ENCODE measurements at places on chromosomes 7 and 10.

GRCh38 chr7:2650451-2650850 lies 18.7 kb downstream of the TTYH3 start:
- DNase-seq: no peak

- DNase-seq: no peak
Measured at GRCh38 chr7:140275069-140275965, 98.5 kb upstream of the KDM7A start.

- DNase-seq: no peak
Measured at GRCh38 chr7:139643951-139644585, 120.6 kb downstream of the CLEC2L start.

GRCh38 chr10:17659365-17659764 lies 15.4 kb downstream of the STAM start:
- no peak for DNase-seq

DNA sequence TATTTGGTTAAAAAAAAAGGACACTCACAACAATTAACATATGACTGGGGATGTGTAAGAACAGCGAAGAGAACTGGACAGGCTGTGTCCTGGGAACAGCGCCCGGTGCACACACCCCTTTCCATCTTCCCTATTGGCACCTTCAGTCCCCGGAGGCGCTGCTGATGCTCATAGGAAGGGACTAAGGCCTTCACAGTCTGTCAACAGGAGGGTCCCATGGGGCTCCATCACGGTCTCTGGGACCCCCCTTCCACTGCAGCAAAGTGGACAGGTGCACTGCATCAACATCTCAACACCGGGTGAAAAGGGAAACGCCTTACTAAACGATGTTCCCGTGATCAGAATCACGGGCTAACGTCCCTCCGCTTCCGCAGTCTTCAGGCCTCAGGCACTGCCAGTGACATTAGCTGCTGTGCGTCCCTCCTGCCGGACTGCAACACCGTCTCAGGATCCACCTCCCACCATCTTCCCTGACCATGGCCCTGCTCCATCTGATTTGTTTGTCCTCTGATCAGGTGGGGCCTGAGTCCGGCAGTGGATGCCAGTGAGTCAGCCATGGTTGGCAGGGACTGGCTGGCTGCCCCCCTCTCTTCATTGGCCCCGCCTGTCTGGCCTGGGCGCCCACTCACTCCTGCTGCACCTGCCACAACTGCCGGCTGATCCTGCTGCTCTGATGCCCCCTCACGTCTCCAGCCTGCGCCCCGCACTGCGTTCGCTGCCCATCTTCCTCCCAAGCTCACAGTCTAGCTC lies 614.7 kb downstream of the DNAJB6 start:
- no peak for DNase-seq

DNA sequence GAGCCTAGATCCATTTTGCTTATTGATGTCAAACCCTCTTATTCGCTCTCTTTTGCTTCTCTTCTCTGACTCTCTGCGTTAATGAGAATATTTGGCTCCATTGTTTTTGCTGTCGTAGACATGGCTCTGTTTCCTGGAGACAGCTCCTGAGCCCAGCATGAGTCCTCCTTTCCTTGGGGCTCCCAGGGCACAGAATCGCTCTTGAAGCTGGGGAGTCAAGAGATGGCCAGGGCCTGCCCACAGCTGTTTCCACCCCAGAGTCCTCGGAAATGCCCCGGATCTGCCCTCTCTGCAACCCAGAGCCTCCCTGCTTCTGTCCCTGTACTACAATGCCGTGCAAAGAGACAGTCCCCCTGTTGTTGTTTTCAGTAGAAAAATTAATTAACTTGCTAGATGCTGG lies 566.7 kb upstream of the FOXK1 start:
- DNase-seq: no peak

GRCh38 chr10:109889867-109890266 lies 33.4 kb downstream of the XPNPEP1 start:
- no peak for DNase-seq

- no peak for DNase-seq
Measured at GRCh38 chr10:73159038-73159648, 8.7 kb downstream of the ECD start.

GRCh38 chr7:115505136-115505535 lies 525.4 kb downstream of the TFEC start:
- DNase-seq: no peak

GRCh38 chr7:95623788-95624187 lies 27.5 kb upstream of the PDK4 start:
- no peak for DNase-seq

DNA sequence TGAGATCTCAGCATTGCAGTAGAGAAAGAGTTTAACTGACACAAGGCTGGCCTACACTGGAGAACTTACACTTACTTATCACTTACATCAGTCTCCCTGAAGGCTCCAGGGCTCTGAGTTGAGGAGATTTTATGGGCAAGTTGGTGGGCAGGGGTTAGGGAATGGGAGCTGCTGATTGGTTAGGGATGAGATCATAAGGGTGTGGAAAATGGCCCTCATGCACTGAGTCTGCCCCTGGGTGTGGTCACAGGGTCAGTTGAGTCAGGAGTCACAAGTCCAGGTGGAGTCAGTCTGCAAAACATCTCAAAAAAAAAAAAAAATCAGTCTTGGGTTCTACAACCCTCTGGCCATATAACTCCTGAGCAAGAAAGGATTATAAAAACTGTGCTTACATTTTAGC lies 60.5 kb downstream of the PPP1R17 start:
- DNase-seq: no peak

GRCh38 chr10:88271761-88272543 lies 311.2 kb downstream of the RNLS start:
- no peak for DNase-seq

- no peak for DNase-seq
Measured at GRCh38 chr10:129694184-129694583, 227.1 kb downstream of the MGMT start.

DNA sequence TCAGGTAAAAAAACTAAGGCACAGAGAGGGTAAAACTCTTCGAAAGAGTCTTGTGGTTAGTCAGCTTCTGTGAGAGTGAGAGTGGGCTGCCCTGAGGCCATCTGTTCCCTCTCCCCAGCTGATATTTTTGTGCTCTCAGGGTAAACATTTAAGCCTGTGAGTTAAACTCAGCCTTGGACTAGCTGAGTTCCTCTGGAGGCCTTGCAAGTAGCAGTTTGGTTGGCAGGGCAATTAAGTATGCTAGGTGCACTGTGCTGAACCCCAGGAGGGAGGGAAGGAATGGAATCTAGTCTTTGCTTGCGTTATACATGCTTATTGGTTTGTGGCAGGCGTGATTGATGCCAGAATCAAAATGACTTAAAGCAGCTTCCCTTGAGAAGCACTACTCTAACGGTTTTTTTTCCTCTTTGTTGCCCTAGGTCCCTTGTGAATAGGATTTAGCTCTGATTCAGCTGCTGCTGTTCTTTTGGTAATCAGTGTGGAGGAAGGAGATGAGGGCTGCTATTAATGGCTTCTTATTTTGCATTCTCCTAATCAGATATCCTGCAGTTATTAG lies 140.2 kb downstream of the AUTS2 start:
- no peak for DNase-seq

- no peak for DNase-seq
Measured at GRCh38 chr7:156956727-156957126, 7.2 kb downstream of the NOM1 start.

GRCh38 chr7:77664715-77665114 lies 31.5 kb upstream of the RSBN1L start:
- DNase-seq: no peak

- no peak for DNase-seq
Measured at GRCh38 chr7:85306115-85306514, 119.3 kb upstream of the SEMA3D start.

DNA sequence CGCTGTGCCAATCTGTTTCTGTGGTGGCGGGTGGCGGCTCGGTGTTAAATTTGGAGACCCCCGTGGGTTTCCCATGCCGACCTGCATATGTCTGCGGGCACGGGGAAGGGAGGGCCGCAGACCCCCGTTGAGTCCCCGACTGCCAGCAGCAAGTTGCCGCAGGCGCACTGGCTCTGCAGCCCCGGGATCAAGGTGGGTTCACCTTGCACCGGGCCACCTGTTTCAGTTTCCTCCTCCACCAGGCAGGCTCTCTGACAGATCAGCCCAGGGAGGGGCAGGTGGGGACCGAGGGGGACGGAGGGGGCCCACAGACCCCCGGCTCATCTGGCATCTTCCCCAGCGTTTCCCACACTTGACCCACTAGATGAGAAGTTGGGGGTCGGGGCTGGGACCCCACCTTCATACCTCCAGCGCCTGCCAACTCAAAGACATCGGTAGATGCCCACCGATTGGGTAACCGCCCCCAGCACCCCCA lies 95.9 kb downstream of the CUX1 start:
- DNase-seq: no peak

- no peak for DNase-seq
Measured at GRCh38 chr7:7272294-7272693, 90.0 kb downstream of the C1GALT1 start.

GRCh38 chr10:29266641-29267040 lies 22.2 kb upstream of the LYZL1 start:
- DNase-seq: no peak

- DNase-seq: no peak
Measured at GRCh38 chr7:130458257-130458656, 17.4 kb upstream of the CEP41 start.

DNA sequence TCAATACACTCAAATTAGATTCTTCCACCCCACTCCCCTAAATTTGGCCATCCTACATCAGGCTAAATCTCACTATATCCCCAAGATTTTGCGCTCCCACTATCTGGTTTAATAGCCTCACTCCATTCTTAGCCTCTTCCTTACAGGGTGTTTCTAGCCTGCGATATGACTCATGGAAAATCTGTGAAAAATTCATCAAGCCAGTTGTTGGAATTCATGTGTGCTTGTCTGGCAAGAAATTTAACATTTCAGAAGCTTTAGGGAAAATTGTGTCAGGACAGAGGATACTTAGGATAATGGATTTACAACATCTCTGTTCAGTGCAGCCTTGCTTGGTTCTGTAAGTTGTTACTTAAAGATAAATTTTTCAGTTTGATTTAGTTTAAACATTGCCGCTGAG lies 1249.9 kb upstream of the AUTS2 start:
- no peak for DNase-seq

DNA sequence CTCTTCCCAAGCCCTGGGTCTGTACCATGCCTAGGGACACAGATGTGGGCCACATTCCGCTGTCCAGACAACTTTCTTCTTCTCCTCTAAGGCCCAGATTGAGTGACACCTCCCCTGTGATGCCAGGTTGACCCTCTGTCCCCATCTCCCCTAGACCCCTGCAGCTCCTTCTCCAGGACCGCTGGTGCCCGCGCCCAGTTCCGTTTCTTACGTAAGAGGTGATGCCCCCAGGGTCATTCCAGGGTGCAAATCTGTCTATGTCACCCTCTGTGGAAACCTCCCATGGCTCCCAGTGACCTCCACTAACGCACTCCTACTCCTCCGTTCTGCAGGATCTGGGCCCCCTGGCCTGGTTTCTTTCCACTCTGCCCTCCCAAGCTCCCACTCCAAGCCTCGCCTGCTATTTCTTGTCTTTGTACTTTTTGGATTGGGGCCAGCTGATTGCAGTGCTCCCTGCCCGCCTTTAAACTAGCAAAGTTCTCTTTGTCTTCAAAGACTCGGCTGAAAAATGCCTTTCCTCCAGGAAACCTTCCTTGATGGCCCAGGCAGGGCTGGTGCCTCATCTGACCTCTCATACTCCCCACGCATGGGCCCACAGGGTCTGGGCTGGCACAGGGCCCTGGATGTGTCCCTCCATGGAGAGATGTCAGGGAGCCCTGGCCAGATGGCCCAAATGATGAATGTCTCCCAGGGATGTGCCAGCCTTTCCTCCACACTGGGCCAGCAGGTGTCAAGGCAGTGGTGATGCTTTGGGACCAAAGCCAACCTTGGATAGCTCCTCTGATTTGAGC lies 21.3 kb upstream of the ELN start:
- DNase-seq: no peak

DNA sequence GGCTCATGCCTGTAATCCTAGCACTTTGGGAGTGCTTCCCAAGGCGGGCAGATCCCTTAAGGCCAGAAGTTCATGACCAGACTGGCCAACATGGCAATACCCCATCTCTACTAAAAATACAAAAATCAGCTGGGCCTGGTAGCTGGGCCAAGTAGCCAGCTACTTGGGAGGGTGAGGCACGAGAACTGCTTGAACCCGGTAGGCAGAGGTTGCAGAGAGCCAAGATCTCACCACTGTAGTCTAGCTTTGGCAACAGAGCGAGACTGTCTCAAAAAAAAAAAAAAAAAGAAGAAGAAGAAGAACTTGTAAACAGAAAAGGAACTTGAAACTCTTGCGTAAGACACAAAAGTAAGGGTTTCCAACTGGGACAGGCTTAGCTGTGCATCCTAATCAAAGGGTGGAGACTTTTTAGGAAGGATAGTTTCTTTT lies 5.6 kb upstream of the IFIT2 start:
- DNase-seq: no peak

DNA sequence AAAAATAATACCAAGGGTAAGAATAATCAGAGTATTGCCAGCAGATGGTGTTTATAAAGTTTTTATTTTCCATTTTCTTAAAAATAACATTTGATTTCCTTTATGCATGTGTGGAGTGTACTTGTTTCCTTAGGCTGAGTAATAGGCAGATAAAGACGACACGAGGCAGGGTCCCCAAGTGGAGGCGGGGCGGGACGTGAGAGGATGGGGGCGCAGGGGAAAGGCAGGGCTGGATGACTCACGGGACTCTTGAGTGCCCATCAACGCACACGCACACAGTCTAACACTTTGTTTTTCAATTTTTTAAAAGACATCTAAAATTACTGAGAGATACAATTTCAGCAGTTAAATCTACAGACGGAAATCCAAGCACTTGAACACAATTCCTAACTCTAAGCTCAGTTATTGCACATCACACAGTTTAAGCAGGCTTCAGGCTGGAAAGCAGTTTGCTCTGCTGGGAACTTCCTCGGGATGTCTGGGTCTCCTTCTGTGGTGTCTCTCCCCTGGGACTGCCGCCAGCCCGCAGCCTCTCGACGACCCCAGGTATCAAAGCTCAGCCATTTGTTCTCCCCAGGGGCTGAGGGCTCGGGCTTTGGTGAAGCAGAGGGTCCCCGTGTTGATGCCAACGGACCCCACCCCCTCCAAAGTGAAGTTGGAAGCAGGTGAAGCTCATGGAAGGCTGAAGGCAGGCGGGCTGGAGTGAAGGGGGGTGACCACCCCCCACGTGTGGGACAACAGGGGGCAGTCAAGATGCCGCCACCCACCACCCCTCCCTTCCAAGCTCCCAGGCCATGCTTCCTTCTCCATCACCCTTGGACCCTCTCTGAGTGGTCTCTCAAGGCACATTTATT lies 29.1 kb downstream of the SPOCK2 start:
- no peak for DNase-seq

DNA sequence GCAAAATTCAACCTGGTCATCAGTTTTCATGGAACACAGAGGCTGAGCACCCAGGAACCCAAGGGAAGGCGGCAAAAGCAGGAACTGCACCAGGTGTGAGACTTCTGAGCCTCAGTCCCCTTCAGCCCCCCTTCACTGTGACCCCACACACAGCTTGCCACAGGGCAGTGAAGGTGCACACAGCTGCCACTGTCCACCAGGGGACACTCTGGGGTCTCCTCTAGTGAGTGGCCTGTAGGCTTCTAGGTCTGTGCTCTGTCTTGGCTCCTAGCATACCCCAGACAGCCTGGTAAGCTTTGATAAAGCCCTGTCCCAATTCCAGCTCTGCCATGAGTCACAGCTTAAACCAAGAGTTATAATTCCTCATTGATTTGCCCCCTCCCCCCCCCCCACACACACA lies 12.1 kb downstream of the KCNH2 start:
- DNase-seq: no peak

- DNase-seq: no peak
Measured at GRCh38 chr7:124752310-124752709, 13.3 kb downstream of the GPR37 start.

GRCh38 chr7:6248581-6248980 lies 23.8 kb downstream of the CYTH3 start:
- DNase-seq: no peak

- DNase-seq: no peak
Measured at GRCh38 chr10:112960151-112960681, 10.2 kb downstream of the TCF7L2 start.
